ENCODE measurements at places on chromosomes 13 and 19. TPM values are rescaled to one million over a fixed set of nuclear protein-coding genes. Genes with fewer than 3 reads are reported as not detected.

The NLRP9 gene
- not detected for total RNA-seq

The CASP14 gene
- not detected for total RNA-seq

- no peak for DNase-seq
These were observed 42.2 kb downstream of the HSPH1 start for GRCh38 chr13:31119526-31119925.

DNA sequence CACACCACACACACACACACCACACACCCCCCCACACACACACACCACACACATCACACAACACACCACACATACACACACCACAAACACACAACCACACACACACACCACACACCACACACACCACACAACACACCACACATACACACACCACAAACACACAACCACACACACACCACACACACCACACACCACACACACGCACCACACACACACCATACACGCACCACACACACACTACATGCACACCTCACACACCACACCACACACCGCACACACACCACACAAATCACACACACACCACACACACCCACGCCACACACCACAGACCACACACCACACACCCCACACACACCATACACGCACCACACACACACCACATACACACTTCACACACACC lies 83.5 kb downstream of the ZNF557 start:
- DNase-seq, result no peak

DNA sequence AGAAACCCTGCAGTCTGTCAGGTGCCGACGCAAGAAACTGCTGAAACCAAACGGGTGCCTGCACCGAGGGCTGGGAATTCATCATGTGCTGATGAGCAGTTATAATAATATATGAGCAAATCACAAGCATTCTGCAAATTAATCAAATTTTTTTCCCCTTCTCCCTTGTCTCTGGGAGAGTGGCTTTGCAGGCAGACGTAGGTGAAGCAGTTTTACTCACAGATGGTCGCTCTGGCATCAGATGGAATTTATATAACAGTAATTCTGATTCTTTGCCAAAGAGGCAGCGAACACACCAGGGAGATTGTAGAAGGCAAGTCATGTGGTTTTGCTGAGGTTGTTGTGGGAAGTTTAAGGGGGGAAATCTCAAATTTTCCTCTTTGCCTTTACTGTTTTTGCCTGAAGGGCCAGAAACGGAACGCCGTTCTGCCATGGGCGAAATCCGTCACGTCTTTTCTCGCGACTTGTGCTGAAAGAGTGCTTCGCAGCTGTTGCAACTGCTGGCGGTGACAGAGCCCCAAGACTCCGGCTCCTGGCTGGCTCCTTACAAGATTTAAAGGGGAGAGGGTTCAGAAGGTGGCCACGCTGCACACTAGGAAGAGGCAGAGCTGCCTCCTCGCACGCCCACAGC lies 320.1 kb downstream of the ZNF536 start:
- DNase-seq, result no peak
